ENCODE measurements at places on chromosomes 11 and 22.

GRCh38 chr11:33560729-33561128 lies 139.9 kb downstream of the C11orf91 start:
- no peak for DNase-seq

GRCh38 chr11:34254011-34254410 lies 103.8 kb downstream of the ABTB2 start:
- DNase-seq, result no peak

- no peak for DNase-seq
Measured at GRCh38 chr11:66142370-66143263, 72.5 kb downstream of the PACS1 start.

GRCh38 chr22:36658900-36659299 lies 44.7 kb downstream of the CACNG2 start:
- no peak for DNase-seq

GRCh38 chr11:29782447-29782846 lies 234.4 kb downstream of the KCNA4 start:
- DNase-seq, result peak; percentile 45

DNA sequence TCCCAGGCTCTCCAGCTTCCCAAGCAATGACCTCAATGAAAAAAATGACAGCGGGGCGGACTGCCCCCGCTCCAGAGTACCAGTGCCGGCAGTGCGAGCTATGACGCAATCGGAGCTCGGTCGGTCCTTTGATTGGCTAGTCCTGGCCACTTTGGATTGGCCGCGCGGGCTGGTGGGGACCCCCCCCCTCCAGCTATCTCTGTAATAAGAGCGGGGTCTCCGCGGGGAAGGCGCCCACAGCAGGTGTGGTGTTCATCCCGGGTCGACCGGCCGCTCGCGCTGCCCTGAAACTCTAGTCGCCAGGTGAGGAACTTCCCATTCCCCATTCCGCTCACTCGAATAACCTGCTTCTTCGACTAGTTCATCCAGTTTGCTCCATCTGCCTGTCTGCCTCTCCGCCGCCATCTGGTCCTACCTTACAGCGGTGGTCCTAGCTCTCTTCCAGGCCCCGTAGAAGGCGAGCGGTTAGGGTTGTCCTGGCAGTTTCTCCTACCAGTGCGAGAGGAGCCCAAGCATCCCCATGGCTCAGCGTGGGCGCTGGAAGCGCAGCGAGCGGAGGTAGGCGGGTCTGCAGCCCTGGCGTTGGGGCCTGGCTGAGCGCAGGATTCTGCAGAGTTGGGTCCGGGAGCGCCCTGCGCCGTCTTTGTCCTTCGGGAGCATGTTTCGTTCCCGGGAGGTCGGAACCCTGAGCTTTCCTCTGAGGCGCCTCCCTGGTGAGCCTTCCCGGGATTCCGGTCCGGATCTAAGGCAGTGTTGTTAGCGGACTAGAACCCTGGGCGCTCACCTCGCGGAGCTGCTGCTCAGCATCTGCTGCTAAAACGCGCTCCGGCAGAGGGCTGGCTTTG lies at the start of gene CALCB:
Gene CALCB, plus strand, starts transcription at position 233 of the 845 bp plus-strand sequence. CDS start 1,126 bp downstream, outside the sequence.
- DNase-seq, result no peak

- DNase-seq, result no peak
Measured at GRCh38 chr11:3178349-3178748, 13.2 kb upstream of the OSBPL5 start.

- peak; percentile 67 for DNase-seq
Measured at GRCh38 chr11:46367244-46367915, 14.1 kb upstream of the MDK start.

- no peak for DNase-seq
Measured at GRCh38 chr11:82823647-82824619, 76.3 kb downstream of the PRCP start.

DNA sequence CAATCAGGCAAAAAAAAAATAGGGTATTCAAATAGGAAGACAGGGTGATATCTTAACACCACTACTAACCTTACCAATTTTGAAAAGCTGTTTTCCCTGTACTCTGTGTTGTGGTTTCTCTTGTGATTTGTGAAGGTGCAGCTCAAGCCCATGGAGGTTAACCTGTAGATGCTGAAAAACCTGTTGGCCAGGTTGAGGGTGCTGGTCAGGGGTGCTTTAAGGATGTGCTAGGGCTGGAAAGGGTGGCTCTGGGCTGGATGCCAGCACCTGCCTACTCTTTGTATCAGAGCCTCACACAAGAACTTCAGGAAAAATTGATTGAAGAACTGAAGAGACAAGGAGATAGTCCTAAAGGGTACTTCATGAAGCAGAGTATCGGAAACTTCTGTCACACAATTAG lies 18.3 kb upstream of the OR5M8 start:
- no peak for DNase-seq

- no peak for DNase-seq
Measured at GRCh38 chr22:17664414-17665055, 26.0 kb downstream of the BCL2L13 start.

GRCh38 chr11:128785141-128785540 lies 82.0 kb downstream of the KCNJ1 start:
- no peak for DNase-seq

DNA sequence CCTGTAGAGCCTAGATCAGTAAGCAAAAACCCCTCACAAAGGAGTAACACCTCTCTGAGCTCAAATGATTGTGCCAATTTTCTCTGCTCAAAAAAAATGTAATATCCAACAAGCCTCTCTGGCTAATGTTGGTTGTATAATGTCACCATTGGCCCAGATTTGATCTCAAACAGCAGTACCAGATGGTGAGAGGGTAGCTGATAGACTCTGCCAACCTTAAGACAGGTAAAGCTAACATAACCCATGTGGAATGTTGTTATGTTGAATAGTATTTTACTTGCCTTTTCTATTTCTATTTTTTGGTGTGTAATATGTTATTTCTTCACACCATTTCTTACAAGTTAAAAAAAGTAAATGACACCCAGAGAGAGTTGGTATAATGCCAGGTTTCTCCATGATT lies 166.7 kb upstream of the GUCY1A2 start:
- no peak for DNase-seq

DNA sequence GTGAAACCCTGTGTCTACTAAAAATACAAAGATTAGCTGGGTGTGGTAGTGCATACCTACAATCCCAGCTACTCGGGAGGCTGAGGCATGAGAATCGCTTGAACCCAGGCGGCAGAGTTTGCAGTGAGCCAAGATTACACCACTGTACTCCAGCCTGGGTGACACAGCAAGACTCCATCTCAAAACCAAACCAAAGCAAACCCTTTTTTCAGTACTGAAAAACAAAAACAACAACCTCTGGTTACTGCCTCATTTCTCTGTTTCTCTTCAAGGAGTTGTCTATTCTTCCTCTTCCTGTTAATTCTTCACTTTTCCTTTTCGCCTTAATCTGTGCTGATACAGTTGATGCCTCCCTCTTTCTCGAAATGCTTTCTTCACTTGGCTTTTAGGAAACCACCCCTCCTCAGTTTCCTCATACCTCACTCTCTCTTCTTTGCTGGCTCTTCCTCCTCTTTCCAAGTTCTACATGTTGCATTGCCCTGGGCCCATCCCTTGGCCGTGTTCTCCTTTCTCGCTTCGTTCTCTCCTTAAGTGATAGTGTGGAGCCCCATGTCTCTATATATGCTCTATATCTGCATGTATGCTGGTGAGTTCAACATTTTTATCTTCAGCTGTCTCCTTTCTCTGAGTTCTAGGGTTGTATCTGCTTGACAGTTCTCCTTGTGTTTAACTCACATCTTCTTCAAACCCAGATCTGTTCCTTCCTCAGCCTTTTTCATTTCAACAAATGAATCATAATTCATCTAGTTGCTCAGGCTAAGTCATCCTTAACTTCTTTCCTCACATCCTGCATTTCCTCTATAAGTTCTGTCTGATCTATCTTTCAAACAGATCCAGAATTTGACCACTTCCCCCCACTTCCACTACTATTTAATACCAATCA lies 37.1 kb downstream of the NUCB2 start:
- no peak for DNase-seq

DNA sequence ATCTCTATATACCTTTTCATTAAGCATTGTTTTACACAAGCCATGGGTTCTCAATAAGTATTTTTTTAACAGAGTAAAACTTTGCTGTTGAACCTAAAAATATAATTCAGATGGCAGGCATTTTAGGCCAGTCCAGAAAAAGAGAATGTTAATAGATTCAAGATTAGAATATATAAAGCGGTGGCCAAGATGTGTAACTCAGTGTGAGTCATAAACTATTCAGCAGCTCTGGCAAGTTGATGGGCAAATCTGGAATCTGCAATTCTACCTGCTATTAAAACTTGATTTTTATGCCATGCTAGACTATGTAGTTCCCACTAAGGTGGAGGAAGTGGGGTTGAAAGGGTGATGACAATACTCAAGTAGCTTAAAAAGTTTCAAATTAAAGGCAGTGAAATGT lies 45.4 kb downstream of the CASP12 start:
- no peak for DNase-seq

DNA sequence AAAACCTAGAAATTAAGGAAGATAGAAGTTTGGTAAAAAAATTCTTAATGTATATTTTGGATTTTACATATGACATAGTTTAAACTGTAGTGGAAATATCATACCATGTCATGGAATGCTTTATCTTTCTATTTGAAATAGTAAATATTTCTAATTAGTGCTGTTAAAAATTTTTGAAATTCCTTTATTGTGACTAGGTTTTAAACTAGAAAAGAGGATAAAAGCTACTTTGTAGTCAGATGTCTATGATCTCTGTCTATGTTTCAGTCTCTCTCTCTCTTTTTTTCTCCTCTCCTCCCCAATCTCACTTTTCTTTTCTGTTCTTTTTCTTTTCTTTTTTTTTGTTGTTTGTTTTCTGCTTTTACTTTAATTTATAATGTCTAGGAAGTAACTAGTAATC lies 226.2 kb downstream of the TMEM135 start:
- no peak for DNase-seq

DNA sequence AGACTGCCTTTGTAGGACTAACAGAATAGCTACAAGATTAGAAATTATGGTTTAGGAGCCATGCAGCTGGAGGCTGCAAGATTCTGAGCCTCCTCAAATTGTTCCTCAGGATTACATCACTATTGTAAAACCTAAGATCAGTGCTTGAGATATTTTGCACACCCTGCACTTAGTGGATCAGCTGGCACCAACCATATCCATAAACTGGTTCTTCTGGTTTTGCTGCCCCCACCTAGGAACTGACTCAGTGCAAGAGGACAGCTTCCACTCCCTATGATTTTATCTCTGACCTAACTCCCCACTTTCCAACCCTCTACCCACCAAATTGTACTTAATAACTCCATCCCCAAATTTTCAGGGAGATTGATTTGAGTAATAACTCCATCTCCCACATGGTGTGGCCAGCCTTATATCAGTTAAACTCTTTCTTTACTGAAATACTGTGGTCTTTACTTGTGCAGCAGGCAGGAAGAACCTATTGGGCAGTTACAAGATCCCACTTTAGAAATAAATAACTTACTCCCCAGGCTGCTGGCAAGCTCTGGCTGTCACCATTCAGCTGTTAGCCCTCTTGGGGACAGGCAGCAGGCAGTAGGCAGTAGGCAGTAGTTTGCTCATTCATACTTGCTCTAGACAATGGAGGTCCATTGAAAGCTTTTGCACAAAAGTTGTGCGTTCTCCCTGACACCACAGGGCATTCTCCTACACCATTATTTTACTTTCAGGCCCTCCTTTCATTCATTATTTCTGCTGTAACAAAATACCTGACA lies 119.0 kb downstream of the SLC17A6 start:
- no peak for DNase-seq

DNA sequence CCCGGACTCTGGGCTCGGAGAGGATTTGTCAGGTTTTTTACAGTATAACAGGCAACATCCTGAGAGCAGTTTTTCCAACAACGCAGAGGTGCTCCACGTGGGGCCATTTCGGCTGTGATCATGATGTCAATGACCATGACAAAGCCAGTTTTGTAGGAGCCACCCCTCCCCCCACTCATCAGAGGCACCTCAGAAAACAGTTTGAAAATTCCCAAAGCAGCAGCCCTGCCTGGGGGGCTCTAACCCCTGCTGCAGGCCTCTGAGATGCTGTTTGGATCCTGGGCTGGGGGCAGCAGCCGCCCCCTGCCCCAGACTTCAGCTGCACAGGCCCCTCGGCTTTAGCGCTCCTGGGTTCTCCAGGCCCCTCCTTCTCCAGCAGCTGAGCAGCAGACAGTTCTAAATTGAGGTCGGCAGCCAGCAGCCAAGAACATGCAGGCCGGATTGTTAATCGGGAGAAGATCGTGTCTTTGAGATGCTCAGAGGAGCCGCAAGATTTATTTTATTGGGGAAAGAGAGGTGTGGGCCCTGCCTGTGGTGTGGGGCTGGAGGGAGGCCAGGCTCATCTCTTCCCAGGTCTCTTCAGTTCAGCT lies 19.4 kb downstream of the NFAM1 start:
- DNase-seq, result no peak

- no peak for DNase-seq
Measured at GRCh38 chr22:17264321-17265052, 45.3 kb upstream of the ADA2 start.

DNA sequence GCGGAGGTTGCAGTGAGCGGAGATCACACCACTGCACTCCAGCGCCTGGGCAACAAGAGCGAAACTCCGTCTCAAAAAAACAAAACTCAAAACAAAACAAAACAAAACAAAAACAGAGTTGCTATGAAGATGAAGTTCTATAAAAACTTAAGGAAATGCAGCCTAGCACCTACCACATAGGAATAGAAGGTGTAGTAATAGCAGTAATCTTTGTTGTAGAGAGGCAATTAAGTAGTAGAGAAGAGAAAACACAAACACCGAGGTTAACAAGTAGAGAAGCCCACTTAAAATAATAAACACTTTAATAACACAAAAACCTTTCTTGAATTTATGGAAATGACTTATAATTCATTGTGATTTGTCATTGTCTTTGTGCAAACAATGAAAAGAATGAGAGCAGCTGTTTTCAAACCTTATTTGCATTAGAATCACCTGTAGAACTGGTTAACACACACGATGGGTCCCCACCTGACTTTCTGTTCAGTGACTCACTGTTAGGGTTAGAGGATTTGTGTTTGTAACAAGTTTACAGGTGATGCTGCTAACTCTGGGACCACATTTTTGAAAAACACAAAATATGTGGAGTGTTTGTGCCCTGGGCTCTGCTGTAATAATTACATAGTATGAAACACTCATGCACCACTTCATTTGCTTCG lies 43.1 kb downstream of the TYR start:
- DNase-seq, result no peak

DNA sequence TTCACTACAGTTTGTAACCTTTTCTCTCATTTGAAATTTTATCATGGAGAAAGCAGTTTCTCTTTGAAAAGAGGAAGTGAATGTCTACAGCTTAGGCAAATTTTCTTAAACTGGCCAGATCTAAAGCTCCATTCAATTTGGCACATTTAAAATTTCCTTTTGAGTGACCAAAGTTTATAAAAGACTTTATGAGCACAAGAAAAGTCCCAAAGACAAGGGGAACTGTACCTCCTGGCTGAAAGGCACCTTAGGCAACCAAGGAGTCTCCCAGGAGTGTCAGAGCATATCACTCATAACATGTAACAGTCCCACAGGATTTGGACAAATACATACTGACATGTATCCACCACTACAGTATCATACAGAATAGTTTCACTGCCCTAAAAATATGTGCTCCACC lies 41.3 kb downstream of the NARS2 start:
- no peak for DNase-seq

- no peak for DNase-seq
Measured at GRCh38 chr11:122737951-122738693, 82.6 kb downstream of the UBASH3B start.
